ENCODE measurements at places on chromosomes 16 and 17. TPM values are rescaled to one million over a fixed set of nuclear protein-coding genes. Genes with fewer than 3 reads are reported as not detected.

ZKSCAN2 gene
- total RNA-seq, result 2.4 TPM

SMTNL2 gene
- not detected for total RNA-seq

FBXL20 gene
- total RNA-seq, result 24.2 TPM

EPOP gene
- total RNA-seq, result not detected

NTN1 gene
- total RNA-seq, result 9.1 TPM

CAMTA2 gene
- 42.4 TPM for total RNA-seq

HOXB7 gene
- 10.7 TPM for total RNA-seq

NPB gene
- not detected for total RNA-seq

C17orf113 gene
- total RNA-seq, result 8.6 TPM

IL21R gene
- total RNA-seq, result 4.1 TPM

CSH2 gene
- not detected for total RNA-seq

SEZ6L2 gene
- total RNA-seq, result 7.7 TPM

PLEKHG4 gene
- total RNA-seq, result 12.4 TPM

PRSS27 gene
- 1.2 TPM for total RNA-seq

CCL3 gene
- total RNA-seq, result not detected

TAT gene
- total RNA-seq, result not detected

CORO6 gene
- 28.9 TPM for total RNA-seq

C16orf89 gene
- 1.4 TPM for total RNA-seq

CALCOCO2 gene
- total RNA-seq, result 334 TPM

SEPTIN12 gene
- total RNA-seq, result not detected

MYH13 gene
- not detected for total RNA-seq

NPIPA2 gene
- total RNA-seq, result not detected

TMEM238L gene
- total RNA-seq, result 22.3 TPM

CDRT15L2 gene
- total RNA-seq, result not detected

ASPA gene
- total RNA-seq, result 27.7 TPM

MYH8 gene
- not detected for total RNA-seq

LGALS9B gene
- 6.1 TPM for total RNA-seq

CSH1 gene
- total RNA-seq, result not detected

MT1H gene
- total RNA-seq, result 2,098 TPM

MYH1 gene
- 0.19 TPM for total RNA-seq

SECTM1 gene
- total RNA-seq, result 77.8 TPM

CCR7 gene
- 22.3 TPM for total RNA-seq

JUP gene
- 514 TPM for total RNA-seq

STH gene
- total RNA-seq, result not detected

KCNJ18 gene
- total RNA-seq, result not detected

BAIAP3 gene
- total RNA-seq, result 29.8 TPM

TMEM235 gene
- total RNA-seq, result not detected

GNAO1 gene
- total RNA-seq, result 39.6 TPM
